ENCODE measurements at places on chromosomes 5 and 9.

DNA sequence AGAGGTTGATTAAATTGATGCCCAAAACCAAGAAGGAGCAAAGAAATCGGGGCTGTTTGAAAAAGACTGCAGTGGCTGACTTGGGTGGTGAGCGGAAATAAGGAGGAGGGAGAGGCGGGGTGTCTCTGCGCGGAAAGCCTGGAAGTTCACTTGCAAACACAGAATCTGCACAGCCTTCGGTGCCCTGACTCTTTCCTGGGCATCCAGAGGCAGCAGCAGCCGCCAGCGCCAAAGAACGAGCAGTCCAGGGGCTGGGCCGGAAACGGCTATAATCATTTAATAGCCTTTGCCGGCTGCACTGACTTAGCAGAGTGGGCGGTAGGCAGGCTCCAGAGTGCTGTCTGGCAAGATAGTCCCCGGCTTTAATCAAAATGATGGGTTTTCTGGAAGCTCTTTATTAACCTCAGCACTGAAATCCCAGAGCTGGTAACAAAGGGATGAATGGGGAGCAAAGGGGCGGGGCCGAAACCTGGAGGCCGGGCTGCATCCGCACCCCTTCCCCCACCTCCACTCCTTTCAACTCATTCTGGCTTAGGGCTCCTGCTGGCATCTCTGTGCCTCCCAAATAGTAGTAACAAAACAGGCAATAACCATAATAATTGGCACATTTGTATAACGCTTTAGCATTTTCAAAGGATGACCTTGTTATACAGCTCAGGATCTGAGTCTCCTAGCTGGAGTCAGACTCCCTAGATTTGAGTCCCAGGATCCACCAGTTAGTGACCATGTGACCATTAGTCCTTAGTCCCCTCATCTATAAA lies 35.7 kb downstream of the PCDHAC2 start:
- no peak for ATAC-seq

DNA sequence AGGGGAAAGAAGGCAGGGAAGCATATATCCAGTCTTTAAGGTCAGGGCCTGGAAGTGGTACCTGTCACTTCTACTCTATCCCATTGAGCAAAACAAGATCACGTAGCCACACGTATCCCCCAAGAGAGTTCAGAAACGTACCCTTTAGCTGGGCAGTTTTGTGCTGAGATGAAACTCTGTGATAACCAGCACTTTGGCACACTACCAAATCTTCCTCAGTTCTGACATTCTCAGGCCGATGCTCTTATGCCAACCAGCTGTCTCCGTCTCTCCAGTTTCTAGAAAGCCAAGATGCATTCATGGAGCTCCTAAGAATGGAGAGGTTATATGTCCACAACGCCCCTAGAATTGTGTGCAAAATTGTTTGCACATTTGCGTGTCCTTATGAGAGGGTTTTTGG lies 176.6 kb upstream of the MSX2 start:
- no peak for ATAC-seq

- ATAC-seq = no peak
Observed at GRCh38 chr5:80250801-80251200, 5.0 kb downstream of the SERINC5 start.

DNA sequence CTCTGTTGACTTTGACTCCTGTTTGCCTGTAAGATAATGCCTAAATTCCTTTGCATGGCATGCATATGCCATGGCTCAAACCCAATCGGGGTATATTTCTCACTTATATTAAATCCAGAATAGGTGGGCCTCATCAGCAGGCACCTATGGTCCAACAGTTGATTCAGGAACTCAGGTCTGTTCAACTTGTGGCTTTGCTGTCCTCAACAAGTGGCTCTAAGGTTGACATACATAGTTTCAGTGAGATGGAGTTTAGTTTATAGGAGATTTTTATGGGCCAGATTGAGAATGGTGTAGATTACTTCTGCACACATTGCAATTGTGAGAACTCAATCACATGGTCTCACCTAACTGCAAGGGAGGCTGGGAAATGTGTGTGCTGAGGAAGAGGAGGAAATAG lies 31.6 kb upstream of the PTGER4 start:
- ATAC-seq = no peak
